Sciatic nerve (tissue), 2 donors: ENCODE measurements at places on chromosomes 1 and 21.

GRCh38 chr21:33219954-33220353, 9.8 kb upstream of the IFNAR2 start:
- no peak for DNase-seq

- peak; percentile 59 for DNase-seq
Measured at GRCh38 chr1:224592636-224593582, 23.2 kb upstream of the CNIH3 start.

- no peak for DNase-seq
Measured at GRCh38 chr1:234400773-234401172, 27.5 kb downstream of the COA6 start.

DNA sequence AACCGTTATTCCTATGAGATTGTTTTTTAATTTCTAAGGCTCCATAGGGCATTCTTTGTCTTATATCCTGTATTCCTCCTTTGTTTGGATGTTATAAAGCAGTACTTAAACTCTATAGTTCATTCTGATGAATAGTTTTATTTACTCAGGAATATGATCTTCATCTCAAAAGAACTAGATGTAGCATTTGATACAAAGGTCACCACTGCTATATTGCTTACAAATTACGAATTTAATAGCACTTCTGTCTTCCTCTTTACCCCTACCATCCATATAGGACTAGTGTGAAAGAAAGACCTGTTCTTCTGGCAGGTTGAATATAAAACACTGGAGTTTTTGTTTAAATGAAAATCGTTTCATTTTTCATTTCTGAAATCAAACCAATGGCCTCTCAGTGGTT, 468.1 kb upstream of the CXADR start:
- no peak for DNase-seq

GRCh38 chr1:242586360-242586680, 61.8 kb upstream of the PLD5 start:
- DNase-seq = no peak

DNA sequence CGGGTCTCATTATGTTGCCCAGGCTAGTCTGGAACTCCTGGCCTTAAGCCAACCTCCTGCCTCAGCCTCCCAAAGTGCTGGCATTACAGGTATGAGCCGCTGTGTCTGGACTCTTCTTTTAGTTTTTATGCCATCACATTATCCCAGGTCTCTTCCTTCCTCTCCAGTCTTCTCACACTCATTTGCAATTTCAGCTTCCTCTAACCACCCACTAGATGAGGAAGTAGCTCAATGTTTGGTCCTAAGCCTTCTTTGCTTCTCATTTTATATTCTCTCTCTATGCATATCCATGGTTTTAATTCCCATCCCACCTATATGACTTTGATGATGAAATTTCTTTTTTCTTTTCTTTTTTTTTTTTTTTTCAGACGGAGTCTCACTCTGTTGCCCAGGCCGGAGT, 3.1 kb upstream of the ZBTB8A start:
- DNase-seq = no peak

DNA sequence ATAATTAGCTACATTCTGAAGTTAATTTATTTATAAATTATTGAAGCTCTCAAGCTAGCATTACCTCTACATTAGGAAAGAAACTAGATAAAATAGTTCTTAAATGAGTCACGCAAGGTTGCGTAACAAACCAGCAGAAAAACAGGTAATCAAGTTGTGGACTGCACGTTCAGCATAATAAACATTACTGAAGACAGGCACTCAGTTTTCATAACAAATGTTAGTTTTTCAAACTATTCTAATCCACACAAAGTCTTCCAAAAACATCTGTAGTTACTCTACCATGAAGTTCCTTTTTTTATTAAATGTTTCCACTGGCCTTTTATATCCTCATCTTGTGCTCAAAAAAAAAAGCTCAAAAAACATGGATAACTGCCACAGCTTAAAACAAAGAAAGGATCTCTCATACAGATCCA, 1.3 kb downstream of the TOR1AIP2 start:
- DNase-seq = no peak

- peak; percentile 76 for DNase-seq
Measured at GRCh38 chr1:19351873-19352272, 39.7 kb downstream of the SLC66A1 start.

DNA sequence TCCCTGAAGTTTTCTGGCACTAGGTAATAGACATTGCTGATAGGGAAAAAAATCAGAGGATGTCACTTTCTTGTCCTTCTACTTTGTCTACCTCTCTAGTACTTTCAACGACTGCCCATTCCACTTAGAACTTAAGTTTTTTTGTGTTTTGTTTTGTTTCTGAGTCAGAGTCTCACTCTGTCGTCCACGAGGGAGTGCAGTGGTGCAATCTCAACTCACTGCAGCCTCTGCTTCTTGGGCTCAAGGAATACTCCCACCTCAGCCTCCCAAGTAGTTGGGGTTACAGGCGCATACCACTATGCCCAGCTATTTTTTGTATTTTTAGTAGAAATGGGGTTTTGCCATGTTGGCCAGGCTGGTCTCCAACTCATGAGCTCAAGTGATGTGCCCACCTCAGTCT, 79.2 kb downstream of the SGIP1 start:
- DNase-seq = no peak

DNA sequence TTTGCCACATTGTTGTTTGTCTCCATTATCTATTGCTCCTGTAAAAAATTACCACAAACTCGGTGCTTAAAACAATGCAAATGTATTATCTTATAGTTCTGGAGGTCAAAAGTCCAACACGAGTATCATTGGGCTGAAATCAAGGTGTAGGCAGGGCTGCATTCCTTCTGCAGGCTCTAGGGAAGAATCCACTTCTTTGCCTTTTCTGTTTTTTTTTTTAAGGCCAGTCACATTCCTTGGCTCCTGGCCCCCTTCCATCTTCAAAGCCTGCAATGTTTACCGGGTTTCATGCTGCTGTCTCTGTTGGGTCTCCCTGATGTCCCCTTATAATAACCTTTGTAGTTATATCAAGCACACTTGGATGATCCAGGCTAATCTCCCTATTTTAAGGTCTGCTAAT, 212.7 kb downstream of the PTBP2 start:
- DNase-seq = no peak

- no peak for DNase-seq
Measured at GRCh38 chr1:3717715-3718601, 34.3 kb upstream of the CCDC27 start.

- no peak for DNase-seq
Measured at GRCh38 chr1:186812570-186812969, 16.2 kb upstream of the PLA2G4A start.

DNA sequence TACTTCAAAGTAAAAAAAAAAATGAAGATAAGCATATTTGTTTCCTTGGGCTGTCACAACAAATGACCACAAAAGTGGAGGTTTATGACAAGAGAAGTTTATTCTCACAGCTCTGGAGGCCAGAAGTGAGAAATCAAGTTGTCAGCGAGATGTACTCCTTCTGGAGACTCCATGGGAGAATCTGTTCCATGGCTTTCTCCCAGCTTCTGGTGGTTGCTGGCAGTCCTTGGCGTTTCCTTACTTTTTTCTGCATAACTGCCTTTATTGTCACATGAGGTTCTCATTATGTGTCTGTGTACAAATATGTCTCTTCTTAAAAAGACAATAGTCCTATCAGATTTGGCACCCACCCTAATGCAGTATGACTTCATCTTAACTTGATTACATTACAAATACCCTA, 398.3 kb downstream of the KCNT2 start:
- DNase-seq = no peak

DNA sequence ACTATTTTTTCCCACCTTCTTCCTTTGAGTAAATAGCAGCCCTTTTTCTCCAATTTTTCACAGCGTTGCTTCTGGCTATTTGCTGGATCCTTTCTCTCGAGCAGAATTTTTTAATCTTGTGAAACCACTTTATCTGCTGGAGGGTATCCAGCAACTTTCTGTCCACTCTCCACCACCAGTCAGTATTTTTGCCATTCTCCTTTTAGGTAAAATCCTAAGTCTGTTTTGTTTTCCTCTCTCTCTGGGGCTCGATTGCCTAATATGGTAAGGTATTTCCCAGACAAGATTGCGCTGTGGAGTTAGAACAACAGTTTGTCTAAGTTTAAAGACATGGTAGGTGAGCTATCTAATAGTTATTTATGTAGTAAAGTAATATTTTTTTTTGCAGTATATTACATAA, 156.9 kb downstream of the PPP1R12B start:
- DNase-seq = no peak
